ENCODE measurements at places on chromosomes 7 and 10. TPM values are rescaled to one million over a fixed set of nuclear protein-coding genes. Genes with fewer than 3 reads are reported as not detected.

Gene NPTX2
- 0.97 TPM for total RNA-seq

Gene PTPN20
- total RNA-seq, result 0.22 TPM

GRCh38 chr10:62056219-62056618, 154.7 kb downstream of the ARID5B start:
- DNase-seq, result no peak

DNA sequence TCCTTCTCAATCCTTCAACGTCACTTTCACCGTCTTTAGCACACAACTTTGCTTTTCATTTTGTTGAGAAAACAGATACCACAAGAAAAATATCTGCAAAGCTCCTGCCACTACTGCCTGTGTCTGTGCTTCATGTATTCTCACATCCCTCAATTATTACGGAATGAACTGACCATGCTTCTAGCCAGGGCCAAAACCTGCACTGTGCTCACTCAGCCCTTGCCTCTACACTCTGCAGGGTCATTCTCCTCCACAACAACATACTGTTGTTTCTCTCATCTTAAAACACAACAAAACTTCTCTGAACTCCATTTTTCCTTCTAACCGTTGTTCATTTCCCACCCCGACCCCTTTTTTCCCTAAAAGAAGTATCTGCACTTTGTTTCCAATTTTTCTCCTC, 29.5 kb downstream of the BMPR1A start:
- DNase-seq, result no peak

DNA sequence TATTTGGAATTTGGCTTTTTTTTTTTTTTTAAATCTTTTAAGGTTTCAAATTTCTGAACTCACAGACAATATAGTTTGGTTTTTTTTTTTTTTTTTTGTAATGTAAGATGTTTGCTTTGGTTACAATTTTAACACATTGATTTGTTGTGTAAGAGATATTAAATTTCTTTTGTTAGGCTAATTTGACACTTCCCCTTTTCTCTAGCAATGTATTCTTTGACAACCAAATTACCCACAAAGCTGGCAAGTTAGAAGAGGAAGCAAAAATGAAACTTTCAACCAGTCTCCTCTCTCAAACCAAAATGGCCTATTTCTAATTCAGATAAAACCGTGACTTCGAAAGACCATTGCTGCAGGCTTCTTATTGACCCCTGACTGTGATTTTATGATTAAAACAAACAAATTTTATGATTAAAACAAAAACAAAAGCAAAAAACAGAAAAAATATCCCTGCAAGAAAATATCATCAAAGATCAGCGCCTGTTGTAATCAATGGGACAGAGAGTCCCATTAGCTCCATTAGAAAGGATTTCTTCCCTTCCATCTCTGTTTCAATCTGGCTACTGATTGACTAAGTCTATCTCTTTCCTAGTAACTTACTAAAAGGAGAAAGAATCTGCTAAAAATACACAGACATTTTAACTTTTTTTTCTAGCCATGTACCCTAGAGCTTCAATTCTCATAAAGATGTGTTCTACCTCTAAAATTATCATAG, 489.2 kb downstream of the MDFIC start:
- no peak for DNase-seq

GRCh38 chr10:128137877-128138276, 11.7 kb upstream of the MKI67 start:
- DNase-seq, result peak; percentile 52

DNA sequence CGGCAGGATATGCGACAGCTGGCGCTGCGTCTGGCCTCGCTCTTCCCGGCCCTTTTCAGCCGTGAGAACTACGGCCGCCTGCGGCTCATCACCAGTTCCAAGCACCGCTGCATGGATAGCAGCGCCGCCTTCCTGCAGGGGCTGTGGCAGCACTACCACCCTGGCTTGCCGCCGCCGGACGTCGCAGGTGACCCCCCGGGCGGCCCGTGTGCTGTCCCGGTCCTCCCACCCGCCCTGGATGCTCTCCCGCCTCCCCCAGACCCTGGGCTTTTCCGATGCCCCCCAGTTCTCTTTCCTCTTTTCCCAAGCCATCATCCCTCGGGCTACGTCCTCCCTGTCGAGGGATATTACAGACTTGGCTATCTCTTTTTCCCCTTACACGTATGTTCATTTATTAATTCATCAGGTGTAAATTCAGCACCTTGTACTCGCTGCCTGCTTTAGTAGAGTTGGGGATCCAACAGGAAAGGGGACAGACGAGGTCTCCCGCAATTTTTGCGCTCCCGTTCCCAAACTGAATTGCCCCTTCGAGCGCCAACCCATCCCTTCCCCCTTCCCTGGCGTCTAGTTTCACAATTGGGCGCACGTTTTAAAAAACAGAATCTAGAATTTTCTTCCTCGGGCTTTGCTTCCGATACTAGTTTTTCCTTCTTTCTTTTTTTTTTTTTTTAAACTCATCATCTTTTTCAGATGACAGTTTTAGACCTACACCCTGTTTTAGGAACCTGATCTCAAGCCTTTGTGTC, 846 bp downstream of the MINPP1 start:
- peak; percentile 87 for DNase-seq

DNA sequence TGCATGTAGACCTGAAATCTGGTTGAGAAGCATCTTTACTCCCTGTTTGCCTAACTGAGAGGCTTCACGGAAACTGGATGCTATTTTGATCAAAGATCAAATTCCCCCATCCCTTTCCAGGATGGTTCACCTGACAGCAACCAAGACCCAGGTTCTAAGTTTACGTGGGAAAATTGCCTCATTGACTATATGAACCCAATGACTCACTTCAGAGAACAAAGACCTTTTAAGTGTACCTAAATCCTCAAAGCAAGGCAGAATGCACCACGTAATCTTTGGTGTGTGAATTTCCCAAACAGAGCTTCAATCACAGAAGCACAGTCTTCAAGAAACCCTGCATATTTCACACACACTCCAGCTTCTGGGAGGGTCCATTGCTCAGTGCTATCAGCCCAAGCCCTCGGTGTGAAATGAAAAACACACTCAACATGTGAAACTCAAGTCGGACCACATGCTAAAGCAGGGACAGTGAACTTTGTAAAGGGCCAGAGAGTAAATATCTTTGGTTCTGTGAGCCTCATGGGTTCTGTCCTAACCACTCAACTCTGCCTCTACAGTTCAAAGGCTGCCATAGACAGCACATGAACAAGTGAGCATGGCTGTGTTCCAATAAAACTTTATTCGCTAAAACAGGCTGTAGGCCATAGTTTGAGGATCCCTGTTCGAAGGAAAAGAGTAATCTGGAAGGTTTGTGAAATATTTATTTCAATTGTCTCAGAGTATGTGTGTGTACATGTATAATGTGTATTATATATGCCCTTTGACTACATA, 275.6 kb upstream of the FOXK1 start:
- DNase-seq, result no peak

- no peak for DNase-seq
Measured at GRCh38 chr10:129896136-129896859, 67.8 kb downstream of the EBF3 start.

DNA sequence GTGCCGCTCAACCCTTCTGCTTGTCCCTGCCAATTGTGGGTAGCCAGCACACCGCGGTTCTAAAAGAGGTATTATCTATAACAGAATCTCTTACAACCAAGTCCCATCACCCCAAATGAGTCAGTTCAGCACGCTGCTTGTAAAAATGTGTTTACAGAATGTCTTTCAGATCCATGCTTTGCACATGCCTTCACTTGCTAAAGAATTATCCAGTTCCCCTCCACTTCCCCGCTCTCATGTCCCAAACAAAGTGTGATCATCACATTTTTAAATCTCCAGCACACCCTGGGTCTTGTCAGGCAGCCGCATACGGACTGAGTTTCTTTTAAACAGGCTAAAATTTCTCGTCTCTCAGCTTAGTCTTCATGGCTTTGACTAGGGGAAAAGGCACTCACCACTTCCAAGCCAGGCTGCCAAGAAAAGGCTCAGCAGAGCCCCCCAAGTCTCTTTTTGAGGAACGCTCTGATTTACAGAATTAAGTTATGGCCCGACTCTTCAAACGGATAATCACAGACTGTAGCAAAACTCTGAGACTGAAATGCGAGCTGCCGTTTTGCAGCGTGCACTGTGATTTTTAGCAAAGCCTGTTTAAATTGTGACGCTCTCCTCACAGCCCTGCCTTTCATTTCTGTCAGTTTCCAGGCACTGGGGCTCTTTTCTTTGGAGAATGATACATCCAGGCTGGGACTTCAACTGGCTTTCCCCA, 29.8 kb upstream of the FGFR2 start:
- DNase-seq, result peak; percentile 7

Gene BUD23
- 36.2 TPM for total RNA-seq

DNA sequence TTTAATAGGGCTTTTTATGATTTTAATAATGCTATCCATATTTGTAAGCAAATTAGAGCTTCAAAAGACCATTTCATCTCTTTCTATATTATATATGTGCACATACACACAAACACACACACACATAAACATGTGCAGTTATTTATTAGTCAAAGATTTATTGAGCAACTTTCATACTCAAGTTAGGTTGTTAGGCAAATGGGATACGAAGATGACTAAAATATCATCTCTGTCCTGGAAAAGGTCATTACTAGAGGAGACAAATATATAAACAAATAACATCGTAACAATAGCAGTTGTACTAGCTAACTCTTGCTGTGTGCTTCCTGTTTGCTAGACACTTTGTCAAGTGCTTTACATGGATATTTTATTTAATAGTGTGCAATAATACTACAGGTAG, 307.9 kb downstream of the SNX13 start:
- peak; percentile 33 for DNase-seq

DNA sequence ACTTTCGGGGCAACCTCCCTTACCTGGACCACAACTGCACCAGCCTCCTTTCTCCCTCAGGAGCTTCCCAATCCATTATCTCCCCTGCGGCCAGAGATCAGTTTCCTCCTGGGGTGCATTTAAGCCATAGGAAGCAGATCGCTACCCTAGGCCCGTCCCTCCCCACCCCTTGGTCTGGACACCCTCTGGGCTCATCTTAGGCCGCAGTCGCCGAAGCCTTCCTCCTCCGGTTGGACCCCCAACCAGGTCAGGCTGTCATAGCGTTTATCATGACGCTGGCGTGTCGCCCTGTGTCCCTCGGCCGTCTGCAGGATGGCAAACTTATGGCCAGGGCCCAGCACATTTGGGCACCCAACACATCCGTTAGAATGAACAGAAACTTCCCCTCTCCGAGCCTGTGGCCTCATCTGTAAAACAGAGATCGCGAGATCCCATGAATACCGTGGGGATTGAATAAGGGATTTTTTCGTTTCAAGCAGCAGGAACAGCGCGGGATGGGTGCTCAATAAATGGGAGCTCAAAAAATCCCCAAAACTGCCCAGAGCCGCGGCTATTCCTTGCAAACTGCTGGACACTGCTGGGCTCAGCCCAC, 669 bp upstream of the AP5Z1 start:
- peak; percentile 93 for DNase-seq

- DNase-seq, result peak; percentile 98
Measured at GRCh38 chr10:31242902-31243301, 76.1 kb upstream of the ZEB1 start.

Gene GUSB
- 22.9 TPM for total RNA-seq
